ENCODE measurements at places on chromosomes 13 and 19. TPM values are rescaled to one million over a fixed set of nuclear protein-coding genes. Genes with fewer than 3 reads are reported as not detected.

ATP4A gene
- total RNA-seq: not detected

SYCN gene
- not detected for total RNA-seq

HOOK2 gene
- 52.2 TPM for total RNA-seq

LAIR2 gene
- not detected for total RNA-seq

ZNF556 gene
- 6.7 TPM for total RNA-seq

IGSF23 gene
- total RNA-seq: not detected

MBD3L2 gene
- total RNA-seq: not detected

LYL1 gene
- 2.9 TPM for total RNA-seq

ZIM2 gene
- total RNA-seq: 2.2 TPM

METTL21C gene
- total RNA-seq: not detected

C19orf73 gene
- not detected for total RNA-seq

C13orf42 gene
- total RNA-seq: not detected

FPR1 gene
- 3.6 TPM for total RNA-seq

TTYH1 gene
- 1.6 TPM for total RNA-seq

LHFPL6 gene
- 69.3 TPM for total RNA-seq

IFI30 gene
- 11.6 TPM for total RNA-seq

TMPRSS9 gene
- not detected for total RNA-seq

FARP1 gene
- 26.9 TPM for total RNA-seq

CACNG6 gene
- not detected for total RNA-seq

ZNF418 gene
- 4.4 TPM for total RNA-seq

SPC24 gene
- total RNA-seq: 1.4 TPM

All from ovary (tissue), 10 donors.